ENCODE measurements at places on chromosomes 12 and 14.

DNA sequence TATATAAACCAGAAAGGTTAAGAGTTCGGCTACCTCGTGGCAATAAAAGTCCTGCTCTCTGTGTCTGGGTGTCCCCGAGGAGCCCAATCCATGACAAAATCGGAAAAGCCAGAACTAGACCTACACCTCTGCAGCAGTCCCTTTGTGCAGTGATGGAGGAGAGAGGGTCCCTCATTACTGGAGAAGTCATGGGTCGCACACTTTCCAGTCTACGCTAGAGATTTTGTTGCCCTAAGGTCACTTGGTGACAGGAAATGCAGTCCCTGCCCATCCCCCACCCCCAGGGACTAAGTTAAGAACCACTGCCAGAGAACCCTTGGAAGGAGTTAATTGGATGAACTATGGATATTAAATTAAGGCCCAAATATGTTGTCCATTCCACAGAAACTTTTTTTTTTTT is 104.4 kb upstream of the ATF7IP start:
- no peak for DNase-seq

DNA sequence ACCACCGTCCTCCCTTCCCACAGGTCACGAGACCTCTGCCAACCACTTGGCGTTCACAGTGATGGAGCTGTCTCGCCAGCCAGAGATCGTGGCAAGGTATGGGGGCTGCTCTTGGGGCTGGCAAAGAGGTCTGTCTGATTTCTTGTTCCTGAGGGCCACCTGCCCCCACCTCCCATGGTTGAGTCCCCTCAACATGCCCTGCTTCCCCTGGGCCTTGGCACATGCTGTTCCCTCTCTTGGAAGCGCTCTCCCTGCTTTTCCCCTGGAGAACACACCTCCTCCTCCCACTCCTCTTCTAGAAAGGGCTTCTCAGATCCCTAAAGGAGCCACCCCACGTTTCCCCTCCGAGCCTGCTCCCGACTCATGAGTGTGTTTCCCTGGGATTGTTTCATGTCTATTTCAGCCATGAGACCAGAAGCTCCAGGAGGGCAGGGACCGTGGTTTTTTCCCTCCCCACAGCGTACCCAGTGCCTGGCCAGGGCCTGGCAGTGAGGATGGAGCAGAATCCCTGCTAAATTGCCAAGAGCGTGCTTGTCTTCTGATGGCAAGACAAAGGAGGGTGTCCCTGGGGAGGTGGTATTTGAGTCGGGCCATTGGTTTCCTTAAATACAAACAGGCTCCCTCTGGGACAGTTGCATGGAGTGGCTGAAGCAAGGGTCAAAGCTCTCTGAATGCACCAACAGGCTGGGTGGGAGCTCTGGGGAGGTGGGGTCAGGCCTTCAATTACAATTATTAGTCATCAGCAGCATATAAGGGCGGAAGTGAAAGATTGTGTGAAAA is 34.1 kb downstream of the CYP46A1 start:
- DNase-seq, result no peak

DNA sequence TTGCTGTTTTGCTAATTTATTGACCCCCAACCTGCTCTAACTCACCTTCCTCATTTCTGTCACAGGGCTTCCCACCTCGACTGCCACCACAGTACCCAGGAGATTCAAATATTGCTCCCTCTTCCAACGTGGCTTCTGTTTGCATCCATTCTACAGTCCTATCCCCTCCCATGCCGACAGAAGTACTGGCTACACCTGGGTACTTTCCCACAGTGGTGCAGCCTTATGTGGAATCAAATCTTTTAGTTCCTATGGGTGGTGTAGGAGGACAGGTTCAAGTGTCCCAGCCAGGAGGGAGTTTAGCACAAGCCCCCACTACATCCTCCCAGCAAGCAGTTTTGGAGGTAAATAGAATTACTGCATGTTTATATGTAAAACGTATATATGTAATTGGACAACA is 68.8 kb downstream of the RAD52 start:
- no peak for DNase-seq

DNA sequence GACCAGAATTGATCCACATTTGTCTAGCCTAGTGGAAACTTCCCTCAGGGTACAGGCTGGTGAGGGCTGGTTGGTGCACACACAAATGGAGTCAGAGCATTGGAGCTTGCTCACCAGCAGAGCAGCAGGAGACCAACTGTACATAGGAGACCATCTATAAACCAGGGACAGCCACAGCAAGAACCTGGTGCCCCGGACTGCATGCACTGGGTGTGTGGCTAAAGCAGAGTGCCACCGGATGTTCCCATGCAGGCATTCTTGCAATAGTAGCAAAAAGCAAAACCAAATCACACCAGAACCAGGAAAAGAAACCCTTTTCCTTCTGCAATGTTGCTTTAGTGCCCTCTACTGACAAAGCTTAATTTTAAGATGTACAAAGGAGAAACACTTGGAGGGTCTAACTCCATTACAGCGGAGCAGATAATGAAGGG is 136.4 kb downstream of the MDGA2 start:
- no peak for DNase-seq

DNA sequence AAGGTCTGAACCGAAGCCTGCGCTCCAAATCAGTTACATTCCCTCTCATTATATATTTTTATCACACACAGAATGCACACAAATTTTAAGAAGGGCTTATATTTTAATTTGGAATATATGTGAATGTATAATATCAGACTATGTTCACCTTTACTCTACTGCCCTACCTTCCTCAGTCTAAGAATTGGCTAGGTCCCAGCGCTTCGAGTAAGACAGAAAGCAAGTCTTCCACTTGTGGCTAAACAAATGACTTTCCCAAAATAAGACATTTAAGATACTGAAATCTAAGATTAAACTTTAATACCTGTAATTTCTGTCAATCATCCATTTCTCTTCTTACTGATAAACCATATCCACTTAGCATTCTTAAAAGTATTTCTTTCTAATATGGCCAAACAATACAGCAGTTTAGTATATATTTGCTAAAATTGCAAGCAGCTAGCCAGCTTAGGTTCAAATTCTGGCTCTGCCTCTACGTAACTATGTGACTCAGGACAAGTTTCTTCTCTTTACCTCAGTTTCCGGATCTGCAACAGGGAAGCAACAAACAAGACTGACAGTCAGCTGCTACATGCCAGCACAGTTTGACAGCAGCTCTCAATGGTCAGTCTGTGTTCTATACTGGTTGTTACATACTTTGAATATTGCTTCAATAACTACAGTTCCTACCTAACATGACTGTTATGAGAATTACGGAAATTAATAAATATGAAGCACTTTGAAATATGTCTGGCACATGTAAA is 2.0 kb downstream of the INTS13 start:
- peak; percentile 33 for DNase-seq

DNA sequence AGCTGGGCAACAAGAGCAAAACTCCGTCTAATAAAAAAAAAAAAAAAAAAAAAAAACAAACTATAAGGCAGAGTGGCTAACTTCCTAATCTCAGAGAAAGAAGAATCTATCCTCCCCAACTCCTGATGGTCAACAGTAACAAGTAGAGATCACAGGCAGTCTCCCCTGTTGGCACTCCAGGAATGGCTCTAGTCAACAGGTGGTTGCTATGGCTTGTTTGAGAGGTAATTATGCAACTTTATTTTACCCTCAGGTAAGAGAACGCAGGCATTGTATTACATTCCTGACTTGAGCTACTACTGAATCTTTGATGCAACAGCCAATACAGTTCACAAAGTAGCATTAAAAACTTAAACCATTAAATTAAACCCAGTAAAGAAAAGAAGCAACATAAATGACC is 180.3 kb downstream of the DICER1 start:
- no peak for DNase-seq

DNA sequence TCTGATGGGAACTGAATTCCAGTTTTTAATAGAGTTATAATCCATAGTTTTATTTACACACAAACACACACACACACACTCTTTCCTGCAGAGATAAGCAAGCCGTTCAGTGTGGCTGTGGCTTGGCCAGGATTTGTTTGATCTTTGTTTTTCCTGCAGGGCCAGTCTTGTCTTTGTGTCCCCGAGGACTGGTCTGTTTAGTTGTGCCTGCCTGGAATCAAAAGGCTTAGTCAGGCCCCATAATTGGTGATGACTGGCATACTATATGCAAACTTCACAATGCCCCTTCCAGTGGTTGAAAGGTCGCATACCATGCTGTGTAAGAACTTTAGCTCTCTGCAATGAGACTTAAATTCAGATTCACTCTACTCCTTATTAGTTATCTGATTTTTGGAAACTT is 26.0 kb downstream of the WBP11 start:
- no peak for DNase-seq

DNA sequence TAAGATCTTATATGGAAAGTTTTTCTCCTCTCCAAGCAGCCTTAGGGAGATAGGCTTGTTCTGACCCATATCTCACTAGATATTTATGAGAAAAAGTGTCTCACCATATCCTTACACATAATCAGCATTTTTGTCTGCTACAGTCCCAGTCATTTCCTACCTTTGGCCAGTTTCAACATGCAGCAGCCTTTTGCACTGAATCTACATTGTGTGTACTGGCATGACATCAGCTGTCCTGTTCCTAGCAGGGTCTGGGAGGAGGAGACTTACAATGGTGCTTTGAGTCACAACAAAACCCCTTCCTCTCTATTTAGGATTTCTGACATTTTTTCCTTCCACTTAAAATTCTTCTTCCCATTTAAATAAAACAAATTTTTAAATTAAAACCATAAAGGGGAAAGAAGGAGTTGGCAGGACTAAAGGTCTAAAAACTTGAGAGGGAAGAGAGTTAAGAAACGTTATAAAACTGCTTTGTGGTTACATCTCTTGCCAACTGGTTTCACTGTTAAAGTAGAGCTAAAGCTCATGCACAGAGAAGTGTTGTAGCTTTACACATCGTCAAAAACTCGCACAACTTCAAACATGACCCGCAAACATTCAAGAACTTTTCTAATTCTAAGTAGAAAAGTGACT is 53.3 kb upstream of the CERS5 start:
- peak; percentile 26 for DNase-seq

DNA sequence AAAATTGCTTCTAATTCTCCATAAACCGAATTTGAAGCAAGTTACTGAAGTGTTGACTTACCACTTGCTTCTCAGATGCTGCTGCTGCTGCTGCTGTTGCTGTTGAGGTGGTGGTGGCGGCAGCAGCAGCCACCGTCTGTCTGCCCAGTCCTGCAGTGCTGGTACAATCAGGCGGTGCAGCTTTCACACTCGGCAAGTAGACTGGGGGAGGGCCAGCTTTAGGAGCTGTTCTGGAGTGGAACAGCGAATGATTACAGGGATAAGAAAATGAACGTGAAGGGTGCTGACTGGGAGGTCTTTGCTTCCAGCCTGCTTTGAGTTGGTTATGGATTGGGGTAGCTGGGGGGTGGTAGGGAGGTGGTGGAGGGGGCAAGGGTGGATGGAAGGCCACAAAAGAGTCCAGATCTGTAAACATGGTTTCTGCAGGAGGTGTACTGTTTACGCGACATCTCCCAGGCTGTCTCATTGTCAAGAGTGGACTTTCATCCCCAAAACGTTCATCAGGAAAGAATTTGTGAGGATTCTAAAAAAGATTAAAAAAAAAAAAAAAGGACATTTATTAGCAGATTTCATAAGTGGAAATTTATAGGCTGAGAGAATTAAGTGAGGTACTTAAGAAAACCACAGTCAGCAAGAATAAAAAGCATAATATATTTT is 38.8 kb downstream of the UBR7 start:
- no peak for DNase-seq

DNA sequence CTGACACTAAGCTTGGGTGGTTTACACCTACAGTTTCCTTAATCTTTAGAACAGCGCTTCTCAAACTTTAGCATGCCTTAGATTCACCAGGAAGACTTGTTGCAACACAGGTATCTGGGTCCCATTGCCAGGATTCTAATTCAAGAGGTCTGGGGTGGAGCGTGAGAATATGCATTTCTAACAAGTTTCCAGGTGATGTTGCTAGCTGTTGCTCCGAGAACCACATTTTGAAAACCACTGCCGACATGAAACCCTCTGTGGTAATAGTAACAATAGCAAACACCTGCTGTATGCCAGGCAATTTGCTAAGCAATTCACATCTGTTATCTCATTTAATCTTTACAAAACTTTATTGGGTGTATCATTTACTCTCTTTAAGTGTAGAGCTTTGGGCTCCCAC is 58.6 kb downstream of the TRHDE start:
- DNase-seq, result no peak

DNA sequence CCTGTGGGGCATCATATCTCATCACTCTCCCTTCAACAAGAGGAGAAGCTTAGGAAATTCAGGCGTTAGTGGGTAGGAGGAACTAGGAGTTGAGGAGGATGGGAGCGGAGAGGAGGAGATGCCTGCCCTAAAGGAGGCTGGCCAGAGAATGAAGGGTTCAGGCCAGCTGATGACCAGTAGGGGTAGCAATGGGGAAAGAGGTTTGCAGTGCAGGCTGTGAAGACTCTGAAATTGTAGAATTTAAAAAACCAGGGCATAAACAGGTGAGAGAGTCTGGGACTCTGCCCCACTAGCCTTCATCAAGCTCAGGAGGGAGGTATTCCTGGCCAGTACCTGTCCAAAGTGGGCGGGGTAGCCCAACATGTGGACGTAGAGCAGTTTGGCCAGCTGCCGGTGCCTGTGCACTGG is 809 bp downstream of the AP1G2 start:
- no peak for DNase-seq

DNA sequence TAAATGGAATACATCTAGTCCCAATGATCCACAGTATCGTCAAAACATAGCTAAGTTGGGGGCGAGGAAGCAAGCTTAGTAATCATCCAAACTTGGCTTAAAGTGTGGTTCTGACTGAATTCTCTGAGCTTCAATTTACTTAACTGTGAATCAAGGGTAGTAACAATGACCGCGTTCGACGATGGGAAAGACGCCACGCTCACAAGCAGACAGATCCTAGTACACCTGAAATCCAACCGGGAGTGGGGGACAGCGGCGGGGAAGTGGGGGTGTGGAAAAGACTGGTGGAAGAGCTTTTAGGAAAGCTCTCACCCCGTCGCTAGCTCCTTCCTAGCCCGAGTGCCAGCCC is 433 bp downstream of the COX16 start:
- no peak for DNase-seq

- DNase-seq, result no peak
These were observed 139.3 kb upstream of the LMNTD1 start for GRCh38 chr12:25692115-25693035.

- no peak for DNase-seq
These were observed 69.5 kb downstream of the ADAMTS20 start for GRCh38 chr12:43482311-43483085.

- no peak for DNase-seq
These were observed 32.0 kb downstream of the TEP1 start for GRCh38 chr14:20381341-20381740.

GRCh38 chr12:30515351-30515750 is 180.3 kb downstream of the IPO8 start:
- DNase-seq, result no peak

DNA sequence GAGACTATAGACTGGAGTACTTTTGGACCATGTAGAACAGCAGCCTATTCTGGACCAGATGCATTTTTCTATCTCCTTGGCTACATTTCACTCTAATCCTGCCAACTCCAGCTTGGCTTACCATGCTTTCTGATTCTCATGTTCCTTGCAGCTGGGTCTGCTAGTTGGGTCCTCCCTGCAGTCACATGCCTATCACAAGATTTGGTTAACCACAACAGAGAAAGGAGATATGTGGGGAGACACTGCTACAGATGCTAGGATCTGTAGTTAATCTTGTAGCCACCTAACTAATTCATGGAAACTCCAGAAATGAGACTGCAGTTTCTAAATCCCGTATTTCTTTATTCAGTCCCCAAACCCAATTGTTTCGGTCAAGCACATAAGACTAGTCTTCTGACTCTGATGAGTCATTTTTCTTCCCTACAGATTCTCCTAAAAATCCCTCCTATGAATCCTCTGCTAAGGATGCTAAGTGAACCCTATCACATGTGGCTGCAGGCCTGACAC is 410.6 kb downstream of the DAD1 start:
- DNase-seq, result no peak

GRCh38 chr12:104790296-104791125 is 167.6 kb downstream of the SLC41A2 start:
- DNase-seq, result peak; percentile 34

Data from CD4-positive, alpha-beta T cell treated with Interleukin-15 for 4 hours (primary cell).